ENCODE measurements at places on chromosomes 7 and 10.

GRCh38 chr7:14507617-14508016, 394.9 kb downstream of the DGKB start:
- no peak for DNase-seq

DNA sequence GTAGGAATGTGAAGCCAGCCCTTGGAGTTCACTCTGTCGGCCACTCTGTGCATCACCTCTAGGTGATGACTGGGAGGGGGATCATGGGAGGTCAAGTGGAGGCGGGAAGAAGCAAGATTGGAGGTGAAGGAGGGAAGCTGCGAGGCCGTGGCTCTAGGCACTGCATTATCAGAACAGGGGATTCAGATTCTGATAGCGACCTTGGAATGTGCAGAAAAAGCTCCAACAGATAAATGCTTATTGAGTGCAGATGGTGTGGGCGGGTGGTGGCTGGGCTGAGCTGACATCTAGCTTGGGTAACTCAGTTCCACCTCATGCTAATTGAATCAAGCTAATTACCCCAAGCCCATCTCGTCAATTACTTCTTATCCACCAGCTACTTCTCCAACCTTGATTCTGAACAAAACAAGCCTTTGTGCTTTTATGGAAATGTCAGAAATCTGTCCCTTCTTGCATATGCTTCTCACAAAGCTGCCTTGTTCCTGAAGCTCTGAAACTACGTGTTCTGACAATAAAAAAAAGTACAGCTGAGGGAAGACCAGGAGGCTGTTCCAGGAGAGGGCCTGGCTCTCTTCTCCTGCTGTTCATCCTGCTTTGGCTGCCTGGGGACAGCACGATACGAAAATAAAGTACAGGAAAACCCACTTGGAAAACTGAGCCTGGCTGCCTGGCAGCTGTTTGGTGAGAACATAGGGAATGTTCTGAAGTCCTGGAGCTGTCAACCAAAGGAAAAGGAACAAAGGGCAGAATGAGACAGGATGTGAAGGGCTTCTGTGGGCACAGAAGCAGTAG, 27.5 kb downstream of the STRA8 start:
- peak; percentile 50 for DNase-seq

- no peak for DNase-seq
Observed at GRCh38 chr10:84988011-84988410, 659.6 kb downstream of the CCSER2 start.

DNA sequence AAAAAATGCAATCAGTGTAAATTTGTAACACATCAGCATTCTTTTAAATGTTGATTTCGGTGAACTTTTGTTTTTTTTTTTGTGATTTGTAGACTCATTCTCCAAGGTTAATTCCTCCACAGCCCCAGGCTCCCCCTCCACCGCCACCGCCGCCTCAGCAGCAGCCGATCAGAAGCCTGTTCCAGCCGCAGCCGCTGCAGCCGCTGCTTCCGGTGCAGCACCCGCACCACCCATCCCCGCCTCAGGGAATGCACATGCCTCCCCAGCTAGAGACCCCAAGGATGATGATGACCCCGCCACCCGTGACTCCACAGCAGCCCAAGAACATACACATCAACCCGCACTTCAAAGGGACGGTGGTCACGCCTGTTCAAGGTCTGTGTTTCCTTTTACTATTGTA, 66.6 kb downstream of the RBM33 start:
- DNase-seq, result no peak

DNA sequence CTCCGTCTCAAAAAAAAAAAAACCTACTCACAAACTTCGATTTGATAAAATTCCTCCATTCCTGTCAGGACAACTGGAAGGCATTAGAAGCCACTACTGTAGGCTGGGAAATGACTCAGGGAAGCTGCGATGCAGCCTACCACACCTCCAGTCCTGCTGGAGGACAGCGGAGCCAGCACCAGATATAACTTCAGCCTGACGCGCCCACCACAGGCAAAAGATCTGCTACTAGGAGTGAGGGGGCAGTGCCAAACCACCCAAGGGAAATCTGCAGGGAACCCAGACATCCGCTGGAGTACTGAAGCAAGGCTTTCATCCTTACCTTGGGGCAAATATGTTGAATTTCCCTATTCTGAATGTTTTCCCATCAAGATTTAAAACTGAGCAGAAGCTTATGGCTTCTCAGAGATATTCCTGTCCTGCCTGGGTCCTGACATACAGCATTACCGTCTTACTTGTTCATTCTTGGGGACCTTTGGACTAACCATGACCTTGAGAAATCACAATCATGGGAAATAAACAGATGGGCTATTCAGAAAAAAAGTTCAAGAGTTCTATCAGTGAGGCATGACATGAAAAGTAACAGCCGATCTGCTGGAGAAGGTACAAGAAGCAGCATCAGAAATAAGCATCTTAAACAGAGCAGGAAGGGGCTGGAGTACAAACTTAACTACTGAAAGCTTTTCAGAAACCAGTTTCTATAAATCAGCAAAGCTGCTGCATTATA, 20.4 kb downstream of the BCCIP start:
- no peak for DNase-seq

DNA sequence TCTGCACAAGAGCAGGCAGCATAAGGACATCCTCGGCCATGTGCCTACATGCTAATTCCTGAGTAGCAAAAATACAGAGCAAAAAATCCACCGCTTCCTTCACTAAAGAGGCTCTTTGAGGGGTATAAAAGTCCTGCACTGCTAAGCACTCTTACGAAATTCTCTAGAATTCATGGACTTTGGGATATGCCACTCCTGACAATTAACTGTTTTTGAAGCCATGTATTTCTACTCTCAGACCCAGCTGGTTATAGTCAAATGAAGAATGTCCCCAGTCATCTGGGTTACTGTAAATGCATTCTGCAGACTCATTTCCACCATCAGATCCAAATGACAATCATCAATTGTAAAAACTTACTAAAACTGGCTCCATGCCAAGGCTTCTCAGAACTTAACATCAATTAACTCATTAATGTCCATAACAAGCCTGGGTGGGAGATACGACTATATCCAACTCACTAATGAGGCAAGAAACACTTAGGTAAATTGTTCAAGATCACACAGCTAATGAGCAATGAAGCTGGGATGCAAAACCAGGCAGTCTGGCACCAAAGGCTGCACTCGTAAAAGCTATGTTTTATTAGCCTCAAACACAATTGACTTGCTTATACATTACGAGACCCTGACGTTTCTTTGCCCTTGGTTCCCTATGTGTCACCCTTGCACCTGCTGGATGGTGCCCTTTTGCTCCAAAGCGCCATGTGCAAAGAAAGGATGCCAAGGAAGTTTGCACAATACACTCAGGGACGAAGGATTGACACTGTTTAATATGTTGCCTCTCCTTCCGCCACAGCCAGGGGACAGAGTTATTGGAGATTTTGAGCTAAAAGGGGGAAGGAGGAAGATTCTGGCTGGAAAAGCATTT, 250.4 kb downstream of the ELMO1 start:
- peak; percentile 21 for DNase-seq

- no peak for DNase-seq
Observed at GRCh38 chr7:114141415-114141814, 222.6 kb upstream of the PPP1R3A start.

- DNase-seq, result no peak
Observed at GRCh38 chr7:138587485-138587884, 113.7 kb downstream of the SVOPL start.

DNA sequence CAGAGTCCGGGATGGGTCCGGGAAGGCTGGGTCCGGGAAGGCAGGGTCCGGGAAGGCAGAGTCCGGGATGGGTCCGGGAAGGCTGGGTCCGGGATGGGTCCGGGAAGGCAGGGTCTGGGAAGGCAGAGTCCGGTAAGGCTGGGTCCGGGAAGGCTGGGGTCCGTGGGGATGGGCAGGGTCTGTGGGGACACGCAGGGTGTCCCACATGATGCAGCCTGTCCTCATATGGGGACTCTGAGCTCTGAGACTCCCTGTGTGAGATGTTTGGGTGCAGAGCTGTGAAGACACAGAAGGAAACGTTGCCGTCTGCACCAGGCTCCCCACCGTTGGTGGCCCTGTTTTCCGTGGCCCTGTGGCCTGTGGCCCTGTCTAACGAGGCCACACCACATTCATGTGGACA, 45.7 kb upstream of the ADGRA1 start:
- DNase-seq, result no peak

- DNase-seq, result no peak
Observed at GRCh38 chr7:100728196-100728595, 5.2 kb upstream of the ZAN start.

DNA sequence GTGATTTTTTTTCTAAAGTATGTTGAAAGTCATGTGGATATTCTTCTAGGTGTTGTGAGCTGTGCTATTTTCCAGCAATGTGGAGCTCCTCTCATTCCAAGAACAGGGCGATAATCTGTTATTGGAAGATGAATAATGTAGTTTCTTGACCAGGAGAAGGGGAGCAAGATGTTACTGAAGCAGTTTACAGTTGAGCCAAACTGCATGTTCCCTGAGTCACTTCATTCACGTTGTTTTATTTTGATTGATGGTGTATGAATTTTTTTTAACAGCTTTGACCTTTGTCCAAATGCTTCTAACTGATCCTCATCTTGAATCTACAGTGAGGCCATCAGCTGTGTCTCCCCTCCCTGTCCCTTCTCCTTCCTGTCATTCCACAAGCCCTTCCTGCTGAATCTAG, 277.1 kb upstream of the KLF6 start:
- DNase-seq, result no peak

GRCh38 chr10:57699944-57700343, 567.8 kb downstream of the IPMK start:
- no peak for DNase-seq

- no peak for DNase-seq
Observed at GRCh38 chr7:71995111-71995510, 417.0 kb downstream of the CALN1 start.

DNA sequence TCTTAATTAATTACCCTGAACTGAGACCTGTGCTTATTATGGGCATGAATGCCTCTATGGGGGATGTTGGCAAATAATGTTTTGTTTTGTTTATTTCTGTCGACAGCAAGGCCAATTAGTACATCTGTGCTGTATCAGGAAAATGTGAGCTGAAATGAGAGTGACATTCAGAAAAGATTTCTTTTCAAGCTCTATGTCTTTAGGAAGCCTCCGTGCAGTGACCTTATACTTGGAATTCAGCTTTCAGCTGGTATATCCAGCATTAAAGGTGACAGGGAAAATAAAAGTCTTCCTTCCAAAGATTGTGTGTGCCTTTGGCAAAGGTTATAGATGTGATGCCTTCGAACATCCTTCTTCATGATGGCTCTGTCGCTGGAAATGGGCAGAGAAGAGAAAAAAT, 1061.1 kb downstream of the SORCS3 start:
- no peak for DNase-seq

DNA sequence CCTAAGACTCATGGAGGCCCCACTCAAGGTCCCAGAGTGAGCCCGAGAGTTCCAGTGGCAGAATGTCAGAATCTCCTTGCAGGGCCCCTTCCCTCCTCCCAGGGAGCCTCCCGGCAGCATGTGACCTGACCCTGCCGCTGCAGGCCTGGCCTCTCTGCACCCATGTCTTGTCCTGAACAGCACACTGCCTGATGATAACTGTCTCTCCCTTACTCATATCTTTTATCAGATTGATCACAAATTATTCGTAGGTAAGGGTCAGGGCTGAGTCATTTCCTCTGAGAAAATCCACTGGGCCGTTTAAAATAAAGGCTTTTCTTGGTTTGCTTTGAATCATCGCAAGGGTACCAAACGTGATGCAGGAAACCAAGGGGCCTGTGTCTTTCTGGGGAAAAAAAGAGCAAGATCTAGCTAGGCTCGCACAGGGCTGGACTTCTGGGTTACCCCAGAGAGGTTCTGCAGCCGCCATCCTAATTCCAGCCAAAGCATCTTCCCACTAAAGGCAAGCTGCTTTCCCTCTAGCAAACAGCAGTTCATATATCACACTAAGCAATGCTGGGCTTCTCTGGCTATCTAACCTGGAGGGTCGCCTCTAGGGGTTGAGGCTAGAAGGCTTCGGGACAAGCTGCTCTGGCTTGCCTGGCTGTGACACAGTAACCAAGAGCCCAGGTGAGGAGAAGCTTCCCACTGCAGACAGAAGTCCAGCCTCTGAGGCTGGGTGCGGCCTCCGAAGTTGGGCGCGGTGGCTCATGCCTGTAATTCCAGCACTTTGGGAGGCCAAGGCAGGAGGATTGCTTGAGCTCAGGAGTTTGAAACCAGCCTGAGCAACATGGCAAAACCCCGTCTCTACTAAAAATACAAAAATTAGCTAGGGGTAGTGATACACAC, 104.9 kb downstream of the SPDYE5 start:
- DNase-seq, result no peak

- DNase-seq, result no peak
Observed at GRCh38 chr7:119572541-119572940, 700.4 kb upstream of the KCND2 start.

DNA sequence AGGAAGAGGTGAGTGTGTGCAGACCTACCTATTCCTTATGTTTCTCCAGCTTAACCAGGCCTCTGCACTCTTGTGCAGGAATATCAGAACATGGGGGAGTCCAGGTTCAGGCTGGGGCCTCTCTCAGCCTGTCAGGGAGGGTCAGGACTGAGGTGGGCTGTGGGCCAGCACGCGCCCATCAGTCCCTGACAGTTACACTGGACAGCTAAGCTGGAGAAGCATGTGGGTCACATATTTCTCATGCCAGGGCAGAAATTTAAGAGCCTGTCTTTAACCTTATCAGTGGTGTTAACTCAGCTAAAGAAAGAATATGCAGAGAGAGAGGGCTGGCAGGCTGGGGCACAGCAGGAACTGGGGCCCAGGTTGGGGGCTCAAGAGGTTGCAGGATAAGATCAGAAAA, 8.7 kb upstream of the POLD2 start:
- DNase-seq, result no peak

DNA sequence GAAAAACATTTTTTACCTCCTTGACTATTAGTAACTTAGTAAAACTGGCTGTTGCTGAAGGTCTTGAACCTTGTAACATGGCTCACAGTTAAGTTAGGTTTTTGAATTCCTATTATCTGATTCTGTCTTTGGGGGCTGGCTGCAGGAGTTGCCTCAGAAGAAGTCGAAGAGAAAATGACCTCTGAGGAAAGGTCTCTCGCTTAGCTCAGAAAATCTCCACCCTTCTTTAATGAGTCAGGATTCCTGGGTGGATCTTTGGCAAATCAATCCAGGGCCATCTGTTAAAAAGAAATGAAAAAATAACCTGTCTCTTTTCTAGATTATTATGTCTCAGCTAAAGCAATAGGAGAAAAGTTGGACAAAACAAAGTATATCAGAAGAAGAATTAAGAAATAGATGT, 267.8 kb upstream of the SEMA3C start:
- no peak for DNase-seq

- DNase-seq, result no peak
Observed at GRCh38 chr10:44995581-44995913, 5.2 kb upstream of the ZNF22 start.

- no peak for DNase-seq
Observed at GRCh38 chr7:17374654-17375053, 76.2 kb downstream of the AHR start.

DNA sequence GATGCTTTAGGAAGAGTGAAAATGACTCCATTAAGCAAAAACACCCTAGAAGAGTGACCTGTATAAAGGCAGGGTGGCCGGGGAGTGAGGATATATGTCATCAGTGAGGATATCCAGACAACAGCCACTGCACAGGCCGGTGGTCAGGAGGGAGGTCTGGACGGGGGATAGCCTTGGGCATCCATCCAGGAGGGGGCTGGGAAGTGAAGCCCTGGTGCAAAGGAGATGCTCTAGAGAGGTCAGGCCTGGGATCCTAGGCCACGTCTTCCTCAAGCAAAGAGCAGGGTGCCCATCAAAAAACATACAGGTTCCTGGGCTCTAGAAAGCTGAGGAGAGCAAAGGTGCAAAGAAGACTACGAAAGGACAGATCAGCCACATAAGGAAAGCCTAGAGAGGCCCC, 25.6 kb downstream of the FAM171A1 start:
- peak; percentile 52 for DNase-seq

GRCh38 chr10:71314694-71315225, 4.3 kb upstream of the SLC29A3 start:
- no peak for DNase-seq

GRCh38 chr7:155645662-155646061, 1.2 kb downstream of the RBM33 start:
- no peak for DNase-seq

Data from SK-N-DZ (cell line).